ENCODE measurements at places on chromosomes 1 and 21. TPM values are rescaled to one million over a fixed set of nuclear protein-coding genes. Genes with fewer than 3 reads are reported as not detected.

Gene CDKN2C
- total RNA-seq: 17.1 TPM

Gene CHD5
- total RNA-seq: under 0.01 TPM

Gene SLC2A5
- total RNA-seq: under 0.01 TPM

Gene DMBX1
- not detected for total RNA-seq

Gene KRTAP20-2
- total RNA-seq: not detected

Gene SLC44A5
- 2.2 TPM for total RNA-seq

Gene KMO
- total RNA-seq: not detected

Gene TMEM240
- 1.1 TPM for total RNA-seq

Gene PUSL1
- total RNA-seq: 8.1 TPM

Gene OR2T35
- not detected for total RNA-seq

Gene NOS1AP
- total RNA-seq: under 0.01 TPM

Gene KRTAP19-3
- total RNA-seq: not detected

Gene ILDR2
- not detected for total RNA-seq

Gene KRTAP21-2
- not detected for total RNA-seq

Gene WNT9A
- total RNA-seq: 0.87 TPM

Gene NCMAP
- not detected for total RNA-seq

Gene RIIAD1
- total RNA-seq: not detected

Gene CACNA1E
- not detected for total RNA-seq

Gene DAB1
- not detected for total RNA-seq

Gene THEM5
- not detected for total RNA-seq
